Stimulated activated CD4-positive, alpha-beta T cell treated with anti-CD3 and anti-CD28 coated beads, Interleukin-12 subunit alpha, Interleukin-12 subunit beta, amount 100 ng/mL, for 24 hours (primary cell): ENCODE measurements at places on chromosomes 2 and 18.
A peak's percentile ranks its signal among the peaks of the same experiment; 100 is the strongest.

- DNase-seq = no peak
These were observed 41.6 kb downstream of the PKDCC start for GRCh38 chr2:42089340-42089925.

- no peak for DNase-seq
These were observed 70.0 kb downstream of the ACSL3 start for GRCh38 chr2:222930862-222931261.

GRCh38 chr2:210562502-210563080, 6.2 kb downstream of the CPS1 start:
- DNase-seq = no peak

- DNase-seq = no peak
These were observed 144.7 kb upstream of the ITGA4 start for GRCh38 chr2:181312515-181312927.

- peak; percentile 83 for DNase-seq
These were observed 47.0 kb downstream of the SERTAD2 start for GRCh38 chr2:64606479-64607363.

DNA sequence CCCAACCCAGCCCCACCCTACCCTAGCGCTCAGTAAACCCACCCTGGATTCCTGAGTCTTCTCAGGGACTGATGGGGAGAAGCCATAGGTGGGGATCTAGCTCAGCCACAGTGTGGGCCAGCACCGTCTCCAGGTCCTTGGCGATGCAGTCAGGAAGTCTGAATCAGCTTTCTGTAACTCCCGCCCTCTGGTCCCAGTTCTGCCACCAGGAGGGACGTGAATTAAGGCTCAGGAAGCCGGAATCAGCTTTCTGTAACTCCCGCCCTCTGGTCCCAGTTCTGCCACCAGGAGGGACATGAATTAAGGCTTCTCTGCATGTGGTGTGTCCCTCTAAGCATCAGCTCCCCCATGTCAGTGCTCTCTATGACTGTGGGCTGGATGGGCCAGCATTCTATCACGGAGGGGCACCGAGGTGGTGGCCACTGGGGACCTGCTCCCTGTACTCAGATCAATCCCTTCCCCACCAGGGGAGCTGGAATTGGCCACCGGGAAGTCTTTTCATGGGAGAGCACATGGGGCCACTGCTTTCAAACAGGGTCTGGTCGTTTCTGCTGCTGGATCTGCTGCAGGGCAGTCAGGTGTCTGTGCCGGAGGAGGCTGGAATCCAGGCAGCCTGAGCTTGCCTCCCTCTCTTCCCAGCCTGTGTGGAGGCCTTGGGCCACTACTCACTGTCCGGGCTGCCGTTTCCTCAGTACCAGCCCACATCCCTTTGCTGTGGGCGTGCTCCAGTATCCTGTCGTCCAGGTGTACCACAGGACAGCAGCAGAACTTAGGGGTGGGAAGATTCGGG, 24.7 kb downstream of the ASB18 start:
- DNase-seq = no peak

DNA sequence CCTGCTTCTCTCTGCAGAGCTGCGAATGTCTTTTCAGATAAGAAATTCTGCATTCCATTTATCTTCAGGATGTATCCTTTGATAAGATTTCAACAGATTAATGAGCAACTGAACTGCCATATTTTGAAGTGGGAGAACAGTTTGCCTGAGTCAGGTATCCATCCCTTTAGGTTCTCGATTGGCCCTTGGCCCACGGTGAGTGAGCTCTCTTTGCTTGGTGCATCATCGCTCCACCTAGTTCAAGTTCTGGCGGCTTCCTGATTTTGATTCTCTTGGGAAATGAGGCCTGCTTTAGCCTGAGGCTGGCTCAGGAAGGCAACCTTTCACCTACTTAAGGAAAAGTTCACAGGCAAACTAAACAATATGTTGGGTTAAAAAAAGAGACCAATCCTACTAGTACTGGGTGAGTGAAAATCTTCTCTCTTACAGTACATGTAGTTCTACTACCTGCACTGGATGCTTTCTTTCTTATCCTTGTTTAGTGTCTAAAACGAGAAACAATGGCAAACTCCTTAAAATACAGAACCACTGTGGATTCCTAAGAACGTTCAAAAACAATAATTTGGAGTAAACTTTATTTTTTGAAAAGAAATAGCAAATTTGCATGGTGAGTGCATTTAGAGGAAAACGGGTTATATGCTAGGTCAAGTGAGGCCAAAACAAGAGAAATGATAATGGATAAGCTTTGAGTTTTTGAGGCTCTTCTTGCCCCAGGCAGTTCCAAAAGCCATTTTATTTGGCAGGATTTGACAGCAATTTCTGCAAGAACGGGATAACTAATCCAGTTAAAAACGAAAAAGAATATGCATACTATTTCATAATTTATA, 837 bp upstream of the ACSL3 start:
- DNase-seq = no peak

- DNase-seq = no peak
These were observed 14.3 kb downstream of the PTPN4 start for GRCh38 chr2:119774026-119774425.

- peak; percentile 2 for DNase-seq
These were observed 41.0 kb upstream of the ACTR3 start for GRCh38 chr2:113848758-113849415.

DNA sequence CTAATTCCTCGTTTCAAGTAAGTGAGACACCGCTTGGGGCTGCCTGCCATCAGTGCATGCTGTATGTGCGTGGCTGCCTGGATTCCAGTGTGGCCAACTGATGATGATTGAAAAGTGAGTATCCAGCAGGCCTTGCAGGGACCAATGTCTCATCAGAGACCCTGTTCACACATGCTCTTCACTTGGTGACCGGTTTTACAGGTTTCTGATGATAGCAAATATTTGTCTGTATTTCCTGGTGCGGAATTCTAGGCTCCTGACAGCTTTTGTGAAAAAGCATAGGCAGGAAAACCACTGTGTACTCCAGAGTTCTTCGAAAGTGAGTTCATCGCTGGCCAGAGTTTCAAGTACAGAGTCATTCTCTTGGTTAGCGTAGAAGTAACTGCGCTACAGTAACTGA, 13.8 kb upstream of the YWHAQ start:
- DNase-seq = no peak

DNA sequence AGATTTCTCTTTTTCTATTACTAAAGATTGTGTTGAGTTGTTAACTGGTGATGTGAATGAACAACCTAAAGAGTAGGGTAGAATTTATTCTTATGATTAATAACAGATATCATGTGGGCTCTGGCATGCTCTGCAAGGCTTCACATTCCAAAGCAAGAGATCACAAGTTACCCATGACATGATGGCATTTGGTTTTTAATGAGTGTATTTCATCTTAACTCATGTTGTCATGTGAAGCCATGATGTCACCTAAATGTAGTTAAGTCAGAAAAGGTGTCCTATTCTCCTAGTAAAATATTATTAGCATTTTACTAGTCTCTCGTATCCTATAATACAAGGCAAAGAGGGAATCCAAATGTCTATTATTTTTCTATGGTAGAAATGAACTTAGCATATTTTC, 678.0 kb downstream of the ARHGAP15 start:
- DNase-seq = no peak

GRCh38 chr2:178330175-178331017, 120.6 kb downstream of the PRKRA start:
- no peak for DNase-seq

- no peak for DNase-seq
These were observed 17.7 kb upstream of the UGGT1 start for GRCh38 chr2:128073278-128073677.

GRCh38 chr18:44915213-44915612, 234.5 kb downstream of the SETBP1 start:
- no peak for DNase-seq

DNA sequence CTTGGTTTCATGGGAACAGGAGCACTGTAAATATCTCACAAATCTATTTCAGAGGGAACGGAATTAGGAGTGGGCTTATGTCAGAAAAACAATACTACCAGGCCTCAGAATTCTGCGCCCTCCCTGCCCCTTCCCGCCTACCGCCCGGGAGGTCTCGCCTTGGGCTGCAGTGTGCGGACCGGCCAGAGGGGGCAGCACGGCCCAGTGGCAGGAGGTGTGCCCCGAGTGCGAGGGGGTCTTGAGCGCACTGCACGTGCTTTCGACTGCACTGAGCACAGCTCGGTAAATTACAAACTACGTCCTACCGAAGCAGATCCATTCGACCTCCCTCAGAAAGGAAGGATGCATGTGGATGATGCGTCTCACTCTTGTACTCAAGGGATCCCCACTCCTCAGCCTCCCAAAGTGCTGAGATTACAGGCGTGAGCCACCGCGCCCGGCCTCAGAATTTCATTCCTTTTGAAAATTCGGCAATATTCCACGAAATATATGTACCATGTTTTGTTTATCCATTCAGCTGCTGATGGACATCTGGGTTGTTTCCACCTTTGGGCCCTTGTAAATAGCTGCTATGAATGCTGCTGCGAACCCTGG, 297.0 kb downstream of the BCL2 start:
- no peak for DNase-seq

GRCh38 chr2:68251855-68252399, 405 bp downstream of the PPP3R1 start:
- peak; percentile 15 for DNase-seq

DNA sequence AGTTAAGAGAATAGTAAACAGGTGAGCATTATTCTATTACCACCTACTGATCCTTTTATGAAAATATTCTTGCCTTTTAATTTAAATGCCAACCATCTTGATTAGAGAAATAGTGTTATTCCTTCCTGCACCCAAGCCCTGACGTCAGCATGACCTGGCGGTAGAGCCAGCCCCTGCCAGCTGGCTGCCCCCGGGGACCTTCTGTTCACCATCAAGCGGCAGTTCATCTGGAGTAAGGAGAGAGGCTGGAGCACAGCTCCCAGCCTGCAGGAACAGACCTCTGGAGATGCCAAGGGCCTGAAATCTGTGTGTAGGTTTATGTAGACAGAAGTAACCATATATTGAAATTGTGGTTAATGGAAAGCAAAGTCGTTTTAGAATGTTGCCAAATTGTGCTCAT, 171.8 kb downstream of the GBX2 start:
- no peak for DNase-seq

DNA sequence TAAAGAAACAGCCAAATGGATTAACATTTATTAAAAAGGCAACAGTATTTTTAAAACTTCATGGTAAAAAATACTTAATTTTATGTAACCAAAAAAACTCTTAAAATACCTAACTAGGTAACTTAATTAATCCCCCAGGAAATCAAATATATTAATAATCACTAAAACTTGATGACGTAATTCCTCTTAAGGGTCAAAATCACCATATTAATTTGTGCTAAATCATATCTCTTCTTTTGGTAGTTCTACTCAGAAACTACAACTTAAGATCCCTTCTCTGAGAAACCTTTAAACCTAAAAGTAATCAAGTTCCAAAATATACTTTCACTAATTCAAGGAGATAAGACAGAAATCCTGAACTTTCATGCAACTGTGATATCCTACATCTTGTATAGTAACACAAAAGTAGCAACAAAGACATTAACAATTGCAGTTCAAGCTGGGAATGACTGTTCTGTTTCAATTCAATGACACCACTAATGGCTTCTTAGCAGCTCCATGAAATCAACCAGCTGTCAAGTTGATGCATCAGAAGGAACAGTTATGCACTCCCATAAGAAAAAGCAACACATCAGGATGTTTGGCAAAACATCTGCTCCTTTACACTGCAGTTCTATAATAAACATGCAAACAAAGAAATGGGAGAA, 4.0 kb downstream of the BAZ2B start:
- no peak for DNase-seq

GRCh38 chr2:117058366-117058765, 756.1 kb upstream of the DDX18 start:
- DNase-seq = no peak

DNA sequence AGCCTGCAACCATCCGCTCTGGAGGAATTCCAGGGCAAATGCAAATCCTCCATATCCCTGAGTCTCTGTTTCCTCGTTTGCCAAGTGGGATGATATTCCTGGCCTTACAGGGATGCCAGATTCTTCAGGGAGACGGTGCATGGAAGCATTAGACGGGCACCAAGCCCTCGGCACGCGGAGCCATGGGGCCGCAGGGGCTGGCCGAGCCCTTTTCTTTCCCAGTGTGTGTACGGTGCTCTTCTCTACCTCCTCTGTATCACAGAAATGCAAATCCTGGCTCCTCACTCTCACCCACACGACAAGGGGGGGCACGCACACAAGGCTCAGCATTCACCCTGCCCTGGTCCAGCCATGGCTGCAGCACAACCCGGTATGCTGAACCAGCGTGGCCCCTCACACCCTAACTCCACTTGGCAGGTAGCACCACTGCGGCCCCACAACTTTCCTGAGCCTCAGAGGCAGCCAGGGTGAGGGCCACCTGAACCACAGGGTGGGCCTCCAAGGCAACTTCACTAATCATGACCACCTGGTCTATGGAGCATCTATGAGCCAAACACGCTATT, 64.1 kb upstream of the SALL3 start:
- no peak for DNase-seq

DNA sequence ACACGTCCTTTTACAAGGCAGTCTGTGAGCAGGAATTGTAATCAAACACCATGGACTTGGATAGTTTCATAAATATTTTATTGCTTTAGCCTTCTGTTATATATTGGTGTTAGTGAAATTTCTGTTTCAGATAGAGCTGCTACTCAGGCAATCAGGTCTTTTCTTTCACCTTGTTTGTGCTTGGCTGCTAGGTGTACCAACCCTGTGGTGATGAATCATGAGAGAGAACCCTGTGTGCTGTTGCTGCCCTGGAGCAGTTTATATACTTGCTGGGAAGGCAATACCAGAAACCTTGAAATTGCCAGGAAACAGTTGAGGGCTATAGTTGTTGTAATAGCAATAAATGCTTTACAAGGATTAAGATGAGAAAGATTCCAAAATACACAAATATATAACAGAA, 84.5 kb downstream of the FSHR start:
- DNase-seq = no peak

- DNase-seq = no peak
These were observed 6.3 kb downstream of the MYO7B start for GRCh38 chr2:127541809-127542208.

GRCh38 chr18:26756556-26756955, 109.0 kb downstream of the AQP4 start:
- DNase-seq = no peak

GRCh38 chr2:51120754-51121280, 88.9 kb upstream of the NRXN1 start:
- DNase-seq = no peak
